ENCODE measurements at places on chromosomes 5 and 9.

DNA sequence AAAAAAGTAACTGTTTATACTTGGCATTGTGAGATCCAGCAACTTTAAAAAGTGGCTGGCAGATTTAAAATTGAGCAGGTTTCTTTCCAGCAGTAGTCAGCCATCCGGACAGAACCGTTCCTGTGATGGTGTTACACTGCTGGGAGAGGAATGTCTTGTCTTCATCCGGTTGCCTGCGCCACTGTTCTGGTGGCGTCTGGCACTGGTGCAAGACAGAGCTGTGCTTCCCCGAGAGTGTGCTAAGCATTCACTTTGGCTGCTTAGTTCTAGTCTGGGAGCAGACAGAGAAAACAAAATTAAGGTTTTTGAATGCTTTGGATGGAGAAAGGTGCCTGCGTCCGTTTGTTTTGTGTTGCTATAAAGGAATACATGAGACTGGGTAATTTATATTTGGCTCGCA is 35.5 kb upstream of the CREBRF start:
- DNase-seq, result no peak
- H3K4me3 ChIP-seq, result no peak overlapping the region
- H3K27me3 ChIP-seq, result no peaks in the 10 kb centered on the region
- H3K36me3 ChIP-seq, result peaks cover 14% of the 10 kb centered on the region

GRCh38 chr9:16316911-16317817 is 553.3 kb downstream of the BNC2 start:
- H3K27ac ChIP-seq, result no peak overlapping the region
- H3K4me1 ChIP-seq, result no peaks in the 10 kb centered on the region
- no peak for DNase-seq
- H3K36me3 ChIP-seq, result no peaks in the 10 kb centered on the region
- H3K4me3 ChIP-seq, result no peak overlapping the region

DNA sequence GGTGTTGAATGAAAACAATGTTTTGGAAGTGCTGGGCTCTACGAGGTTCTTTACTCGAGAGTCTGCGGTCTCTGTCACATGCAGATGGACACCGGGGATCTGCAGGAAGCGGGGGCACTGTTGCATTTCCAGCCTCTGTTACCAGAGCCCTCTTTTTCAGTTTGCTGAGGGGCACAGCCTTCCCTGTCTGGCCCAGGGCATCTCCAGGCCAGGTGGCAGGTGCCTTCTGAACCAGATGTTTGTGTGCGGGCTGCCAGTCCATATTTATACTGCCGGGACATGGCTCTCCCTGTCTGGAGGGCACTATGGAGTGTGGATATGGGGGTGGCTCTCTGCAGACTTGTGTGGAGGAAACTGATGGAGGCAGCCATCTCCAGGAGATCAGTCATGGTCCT is 18.7 kb upstream of the POMT1 start:
- no peak overlapping the region for H3K27ac ChIP-seq
- no peak overlapping the region for H3K4me3 ChIP-seq
- H3K4me1 ChIP-seq, result no peaks in the 10 kb centered on the region
- H3K36me3 ChIP-seq, result peaks cover 96% of the 10 kb centered on the region
- no peaks in the 10 kb centered on the region for H3K27me3 ChIP-seq
- no peak for DNase-seq

DNA sequence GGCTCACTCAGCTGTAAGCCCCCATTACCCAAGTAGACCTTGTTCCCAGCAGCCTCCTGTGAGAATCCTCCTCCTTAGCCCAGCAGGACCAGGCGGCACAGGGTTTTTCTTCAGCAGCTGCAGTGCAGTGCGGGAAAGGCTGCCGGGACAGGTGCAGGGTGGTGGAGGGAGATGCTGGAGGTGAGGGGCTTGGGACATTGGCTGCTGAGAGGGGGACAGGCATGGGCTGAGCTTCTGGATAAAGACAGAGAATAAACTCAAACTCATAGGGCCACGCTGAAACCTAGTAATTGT is 174.7 kb downstream of the CACNA1B start:
- H3K27me3 ChIP-seq, result no peaks in the 10 kb centered on the region
- H3K4me1 ChIP-seq, result no peaks in the 10 kb centered on the region
- no peak for DNase-seq
- H3K36me3 ChIP-seq, result no peaks in the 10 kb centered on the region
- H3K4me3 ChIP-seq, result no peak overlapping the region

GRCh38 chr5:148791696-148792095 is 34.7 kb upstream of the ADRB2 start:
- no peak overlapping the region for H3K27ac ChIP-seq
- no peak overlapping the region for H3K4me3 ChIP-seq
- no peaks in the 10 kb centered on the region for H3K27me3 ChIP-seq
- DNase-seq, result no peak
- H3K36me3 ChIP-seq, result no peaks in the 10 kb centered on the region

DNA sequence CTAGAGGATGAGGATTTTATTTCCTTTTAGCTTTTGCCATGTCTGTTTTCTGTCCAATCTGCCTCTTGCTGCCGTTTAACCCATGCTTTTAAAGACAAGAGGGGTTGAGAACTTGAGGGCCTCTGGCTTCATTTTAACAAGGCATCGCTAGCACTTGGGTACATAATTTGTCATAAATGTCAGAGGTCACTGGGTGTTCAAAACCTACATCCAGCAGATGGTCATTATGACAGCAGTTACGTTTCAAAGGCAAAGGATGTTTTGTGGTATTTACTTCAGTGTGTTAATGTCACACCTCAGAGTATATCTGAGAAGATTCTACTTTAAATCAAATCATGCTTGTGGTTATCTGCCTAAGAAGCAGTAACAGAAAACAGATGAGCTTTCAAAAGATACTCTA is 918.3 kb downstream of the NR2F1-AS1 start:
- H3K27ac ChIP-seq, result no peak overlapping the region
- H3K4me3 ChIP-seq, result no peak overlapping the region
- no peak for DNase-seq
- no peaks in the 10 kb centered on the region for H3K27me3 ChIP-seq
- H3K4me1 ChIP-seq, result no peaks in the 10 kb centered on the region

- H3K4me3 ChIP-seq, result no peak overlapping the region
- H3K27me3 ChIP-seq, result no peaks in the 10 kb centered on the region
- H3K27ac ChIP-seq, result no peak overlapping the region
- DNase-seq, result no peak
- no peaks in the 10 kb centered on the region for H3K36me3 ChIP-seq
- H3K4me1 ChIP-seq, result no peaks in the 10 kb centered on the region
These were observed 43.4 kb upstream of the PAM start for GRCh38 chr5:102711525-102712385.

- H3K27me3 ChIP-seq, result no peaks in the 10 kb centered on the region
- H3K36me3 ChIP-seq, result no peaks in the 10 kb centered on the region
- no peak for DNase-seq
These were observed 91.3 kb upstream of the GPBP1 start for GRCh38 chr5:57082441-57083067.

GRCh38 chr9:105242557-105242956 is 1.9 kb upstream of the SLC44A1 start:
- H3K27ac ChIP-seq, result no peak overlapping the region
- no peaks in the 10 kb centered on the region for H3K27me3 ChIP-seq
- no peak overlapping the region for H3K4me3 ChIP-seq
- DNase-seq, result no peak

GRCh38 chr5:159560088-159560487 is 229.8 kb upstream of the IL12B start:
- no peak overlapping the region for H3K4me3 ChIP-seq
- H3K27ac ChIP-seq, result no peak overlapping the region
- DNase-seq, result no peak
- H3K4me1 ChIP-seq, result no peaks in the 10 kb centered on the region

DNA sequence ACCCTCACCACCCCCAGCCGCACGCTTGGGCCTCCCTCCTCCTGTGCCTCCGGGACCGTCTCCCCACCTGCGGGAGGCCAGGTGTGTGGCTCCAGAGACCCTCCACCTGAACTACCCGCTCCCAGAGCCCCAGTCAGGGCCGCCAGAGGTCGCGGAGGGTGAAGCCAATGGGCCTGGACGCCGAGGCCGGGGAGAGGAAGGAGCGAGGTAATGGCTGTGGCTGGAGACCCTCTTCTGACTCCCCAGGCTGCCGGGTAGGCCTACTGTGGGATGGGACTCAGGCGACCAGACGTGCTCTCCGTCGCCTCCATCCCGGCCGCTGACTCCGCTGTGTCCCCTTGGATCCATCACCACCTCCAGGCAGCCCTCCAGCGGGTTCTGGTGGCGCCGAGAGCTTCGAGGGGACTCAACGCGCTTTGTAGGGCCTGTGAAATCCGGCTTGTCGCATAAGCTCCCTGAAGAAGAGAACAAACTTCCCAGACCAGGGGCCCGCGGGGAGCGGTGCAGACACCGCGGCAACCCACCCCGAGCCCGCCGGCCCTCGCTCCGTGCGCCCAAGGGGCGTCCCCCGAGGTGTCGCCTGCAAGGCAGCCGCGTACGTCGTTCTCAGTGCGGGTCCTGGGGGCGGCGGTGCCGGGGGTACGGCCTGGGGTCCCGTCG is 12.6 kb downstream of the IRX2 start:
- no peaks in the 10 kb centered on the region for H3K36me3 ChIP-seq
- H3K4me3 ChIP-seq, result no peak overlapping the region
- no peaks in the 10 kb centered on the region for H3K4me1 ChIP-seq
- H3K27me3 ChIP-seq, result peaks cover 20% of the 10 kb centered on the region
- DNase-seq, result no peak

GRCh38 chr5:149264439-149265067 is 7.1 kb upstream of the AFAP1L1 start:
- H3K27me3 ChIP-seq, result no peaks in the 10 kb centered on the region
- peak; percentile 42 for DNase-seq
- no peaks in the 10 kb centered on the region for H3K4me1 ChIP-seq
- no peak overlapping the region for H3K4me3 ChIP-seq

GRCh38 chr5:60295423-60295822 is 401.9 kb upstream of the PDE4D start:
- H3K4me3 ChIP-seq, result no peak overlapping the region
- no peaks in the 10 kb centered on the region for H3K4me1 ChIP-seq
- H3K27me3 ChIP-seq, result no peaks in the 10 kb centered on the region
- H3K36me3 ChIP-seq, result no peaks in the 10 kb centered on the region

DNA sequence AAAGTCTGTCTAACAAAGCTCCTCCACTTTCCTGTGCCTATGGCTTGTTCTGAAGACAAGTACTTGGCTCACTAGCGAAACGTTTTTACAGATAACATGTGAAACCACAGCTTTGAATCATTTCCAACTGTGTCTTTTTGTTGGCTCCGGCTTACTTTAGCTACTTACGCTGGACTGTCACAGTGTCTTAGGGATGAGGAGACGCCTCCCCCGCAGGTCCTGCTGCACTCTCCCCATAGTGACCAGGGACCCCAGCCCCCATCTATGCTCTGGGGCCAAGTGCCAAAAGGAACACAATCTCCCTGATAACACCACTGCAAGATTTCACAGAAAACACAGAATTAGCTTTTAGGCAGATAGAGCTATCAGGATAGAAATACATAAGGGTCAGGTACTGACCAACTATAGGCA is 219.1 kb downstream of the ADAMTS6 start:
- no peaks in the 10 kb centered on the region for H3K4me1 ChIP-seq
- H3K27ac ChIP-seq, result no peak overlapping the region
- no peaks in the 10 kb centered on the region for H3K27me3 ChIP-seq
- H3K36me3 ChIP-seq, result no peaks in the 10 kb centered on the region
- no peak overlapping the region for H3K4me3 ChIP-seq

GRCh38 chr5:36442796-36443195 is 141.1 kb upstream of the RANBP3L start:
- no peak overlapping the region for H3K27ac ChIP-seq
- no peaks in the 10 kb centered on the region for H3K36me3 ChIP-seq
- H3K4me1 ChIP-seq, result no peaks in the 10 kb centered on the region
- H3K4me3 ChIP-seq, result no peak overlapping the region
- H3K27me3 ChIP-seq, result no peaks in the 10 kb centered on the region
- DNase-seq, result no peak

GRCh38 chr9:70639853-70640814 is 225.7 kb upstream of the KLF9 start:
- H3K4me1 ChIP-seq, result no peaks in the 10 kb centered on the region
- no peaks in the 10 kb centered on the region for H3K27me3 ChIP-seq
- no peaks in the 10 kb centered on the region for H3K36me3 ChIP-seq
- H3K27ac ChIP-seq, result no peak overlapping the region

- no peaks in the 10 kb centered on the region for H3K36me3 ChIP-seq
- no peak for DNase-seq
- no peaks in the 10 kb centered on the region for H3K4me1 ChIP-seq
- H3K4me3 ChIP-seq, result no peak overlapping the region
These were observed 210.8 kb downstream of the FAM170A start for GRCh38 chr5:119840175-119840574.

DNA sequence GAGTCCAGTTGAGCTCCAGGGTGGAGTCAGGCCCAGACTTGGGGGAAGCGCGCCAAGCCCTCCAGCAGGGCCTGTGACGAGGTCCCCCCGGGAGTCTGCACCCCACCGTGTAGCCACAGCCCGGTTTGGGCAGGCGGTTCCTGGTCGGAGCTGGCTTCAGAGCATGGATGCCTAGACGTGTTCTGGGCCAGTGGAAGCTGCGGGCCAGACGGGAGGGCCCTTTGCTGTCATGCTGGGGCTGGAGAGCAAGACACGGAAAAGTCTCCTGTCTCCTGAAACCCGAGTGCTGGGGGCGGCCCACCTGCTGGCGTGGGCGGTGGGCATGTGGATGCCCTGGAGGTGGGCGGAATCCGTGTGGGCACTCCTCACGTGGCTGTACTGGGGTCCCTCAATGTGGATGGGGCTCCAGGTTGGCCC is 1.9 kb downstream of the GPSM1 start:
- H3K4me1 ChIP-seq, result peaks cover 11% of the 10 kb centered on the region
- H3K36me3 ChIP-seq, result no peaks in the 10 kb centered on the region
- H3K27ac ChIP-seq, result no peak overlapping the region
- no peaks in the 10 kb centered on the region for H3K27me3 ChIP-seq

GRCh38 chr9:116979456-116979855 is 292.4 kb downstream of the TRIM32 start:
- no peaks in the 10 kb centered on the region for H3K4me1 ChIP-seq
- DNase-seq, result no peak
- H3K27ac ChIP-seq, result no peak overlapping the region
- H3K36me3 ChIP-seq, result no peaks in the 10 kb centered on the region
- H3K4me3 ChIP-seq, result no peak overlapping the region

DNA sequence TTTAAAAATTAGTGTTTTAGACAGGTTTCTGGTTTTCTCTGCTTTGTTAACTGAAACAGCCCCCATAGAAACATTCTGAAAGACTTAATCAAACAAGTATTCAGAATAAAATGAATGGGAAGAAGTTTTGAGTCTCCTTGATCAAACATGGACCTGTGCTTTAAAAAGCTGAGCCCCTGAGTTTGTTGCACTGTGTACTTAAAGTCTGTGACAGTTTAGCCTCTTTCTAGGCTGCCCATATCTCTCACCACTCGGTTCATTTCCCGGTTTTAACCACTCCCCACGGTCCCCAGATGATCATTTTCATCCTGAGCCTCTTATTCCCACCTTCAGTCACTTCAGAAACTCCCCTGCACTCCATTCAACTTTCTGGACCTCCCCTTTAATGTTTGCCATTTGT is 215.9 kb upstream of the DMRT1 start:
- H3K27me3 ChIP-seq, result no peaks in the 10 kb centered on the region
- H3K27ac ChIP-seq, result no peak overlapping the region
- no peak for DNase-seq
- no peaks in the 10 kb centered on the region for H3K4me1 ChIP-seq
- H3K4me3 ChIP-seq, result no peak overlapping the region

- H3K36me3 ChIP-seq, result no peaks in the 10 kb centered on the region
- H3K27me3 ChIP-seq, result no peaks in the 10 kb centered on the region
- H3K4me1 ChIP-seq, result no peaks in the 10 kb centered on the region
- H3K27ac ChIP-seq, result no peak overlapping the region
- no peak overlapping the region for H3K4me3 ChIP-seq
These were observed 33.0 kb downstream of the SLC9A3 start for GRCh38 chr5:491119-491855.
